ENCODE measurements at places on chromosomes 5 and 9.

- DNase-seq = no peak
These were observed 11.0 kb downstream of the SLC44A1 start for GRCh38 chr9:105255421-105255820.

- no peak for DNase-seq
These were observed 37.2 kb downstream of the KDM4C start for GRCh38 chr9:6794936-6795335.

GRCh38 chr9:107260437-107261081 is 22.5 kb upstream of the RAD23B start:
- no peak for DNase-seq

DNA sequence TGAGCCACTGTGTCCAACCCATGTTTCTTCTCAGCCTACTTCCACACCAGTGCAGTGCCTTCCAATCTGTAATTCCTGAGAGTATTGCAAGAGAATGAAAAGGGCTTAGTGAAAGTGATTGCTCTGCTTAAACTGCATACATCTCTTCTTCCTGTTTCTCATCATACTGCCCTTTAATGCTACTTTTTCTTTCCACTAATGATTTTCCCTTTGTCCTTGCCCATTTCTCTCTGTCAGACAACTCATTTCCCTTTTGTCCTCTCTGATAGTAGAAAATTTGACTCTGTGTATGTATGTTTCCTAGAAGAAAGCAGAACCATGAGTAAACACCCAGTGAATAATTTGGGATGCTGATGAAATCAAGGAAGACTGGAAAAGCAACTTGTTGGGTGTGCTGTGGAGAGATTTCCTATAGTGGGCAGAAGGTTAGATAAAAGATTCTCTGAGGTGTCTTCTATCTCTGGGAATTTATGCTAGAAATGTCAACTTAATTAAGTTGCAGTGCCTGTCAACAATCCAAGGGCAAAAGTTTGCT is 102.2 kb upstream of the CHD1 start:
- no peak for DNase-seq
